ENCODE measurements at places on chromosomes 4 and X. TPM values are rescaled to one million over a fixed set of nuclear protein-coding genes. Genes with fewer than 3 reads are reported as not detected.

Gene UGDH
- total RNA-seq: 25.9 TPM

Gene RAB41
- not detected for total RNA-seq

Gene GPR143
- total RNA-seq: not detected

Gene F9
- not detected for total RNA-seq

Gene FGF13
- total RNA-seq: not detected

Gene AMTN
- total RNA-seq: not detected

Gene PAGE5
- total RNA-seq: not detected

Gene SETD7
- total RNA-seq: 11.5 TPM

Gene CENPU
- total RNA-seq: 69.3 TPM

Gene ZCCHC12
- not detected for total RNA-seq

Gene HERC6
- 17.1 TPM for total RNA-seq

Gene NDNF
- not detected for total RNA-seq

Gene EPHA5
- not detected for total RNA-seq

Gene SOWAHB
- not detected for total RNA-seq

Gene ASB12
- not detected for total RNA-seq

Gene CCDC110
- not detected for total RNA-seq

Gene LNX1
- total RNA-seq: not detected

Gene CCKAR
- not detected for total RNA-seq

Gene ASMT
- 0.20 TPM for total RNA-seq

Gene RASL11B
- 0.16 TPM for total RNA-seq

Gene TRPC3
- 0.64 TPM for total RNA-seq

Gene DOK7
- total RNA-seq: not detected

Gene HELT
- not detected for total RNA-seq

Gene SAGE1
- not detected for total RNA-seq

Gene MAGEA2B
- total RNA-seq: not detected

Gene XAGE1A
- not detected for total RNA-seq

Gene PPID
- 42.0 TPM for total RNA-seq

Gene PRR32
- total RNA-seq: not detected

Gene GABRG1
- not detected for total RNA-seq

Gene PDE5A
- 0.52 TPM for total RNA-seq

Gene GLRB
- total RNA-seq: not detected

Gene TRIM75
- not detected for total RNA-seq

Gene SMIM10
- 0.41 TPM for total RNA-seq

Gene RAB39B
- total RNA-seq: 8.7 TPM

All from T-helper 2 cell treated with Interferon-gamma antibody and Interleukin-4, amounts not matched to agents 100 ng/mL and 5 ng/mL, for 36 hours (primary cell).